Brain microvascular endothelial cell (primary cell): ENCODE measurements at places on chromosomes 11 and 22.
A peak's percentile ranks its signal among the peaks of the same experiment; 100 is the strongest.

- no peak for DNase-seq
Observed at GRCh38 chr11:1100417-1101245, 26.0 kb downstream of the MUC2 start.

DNA sequence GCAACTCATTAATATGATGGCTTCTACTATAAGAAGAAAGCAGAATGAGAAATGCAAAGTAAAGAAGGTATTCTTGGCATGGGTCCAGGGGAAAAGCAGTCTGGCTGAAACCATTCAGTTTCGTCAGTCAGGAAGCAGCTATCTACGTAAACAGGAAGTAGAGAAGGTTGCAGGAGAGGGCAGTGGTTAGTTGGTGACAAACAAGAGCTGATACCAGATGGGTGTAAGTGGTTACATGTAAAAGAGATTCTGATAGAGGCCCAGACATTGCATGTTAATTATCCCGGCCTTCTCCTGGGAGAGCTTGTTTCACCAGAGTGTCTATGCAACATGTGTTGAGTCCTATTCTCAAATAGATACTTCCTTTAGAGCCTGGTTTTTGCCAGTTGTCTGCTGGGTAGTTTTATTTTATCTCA, 58.4 kb upstream of the PSMA1 start:
- DNase-seq = peak; percentile 54

GRCh38 chr11:130381317-130381716, 47.1 kb downstream of the ADAMTS8 start:
- DNase-seq = no peak

- DNase-seq = no peak
Observed at GRCh38 chr11:111836721-111837120, 34.7 kb downstream of the ALG9 start.

DNA sequence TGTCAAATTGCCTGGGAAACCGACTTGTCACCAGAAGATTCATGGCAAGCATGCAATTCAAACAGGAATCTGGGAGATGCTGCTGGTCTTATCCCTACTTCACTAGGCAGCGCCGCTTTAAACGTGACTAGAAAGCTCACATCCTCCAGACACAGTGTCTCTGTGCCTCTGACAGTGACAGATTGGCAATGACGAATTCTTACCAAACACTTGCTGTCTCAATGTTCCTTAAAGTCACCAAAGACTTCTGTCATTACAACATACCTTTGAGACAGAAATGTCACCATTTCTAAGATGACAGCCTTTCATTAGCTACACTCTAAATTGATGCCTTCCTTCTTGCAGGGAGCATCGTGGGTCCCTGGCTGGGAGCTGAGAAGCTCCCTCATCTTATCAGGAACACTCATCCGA, 197.8 kb downstream of the CWF19L2 start:
- no peak for DNase-seq

GRCh38 chr11:44452827-44453572, 112.5 kb upstream of the CD82 start:
- no peak for DNase-seq

- no peak for DNase-seq
Observed at GRCh38 chr11:2229713-2230297, 40.6 kb downstream of the ASCL2 start.

- DNase-seq = no peak
Observed at GRCh38 chr11:269146-269890, 8.9 kb upstream of the NLRP6 start.

DNA sequence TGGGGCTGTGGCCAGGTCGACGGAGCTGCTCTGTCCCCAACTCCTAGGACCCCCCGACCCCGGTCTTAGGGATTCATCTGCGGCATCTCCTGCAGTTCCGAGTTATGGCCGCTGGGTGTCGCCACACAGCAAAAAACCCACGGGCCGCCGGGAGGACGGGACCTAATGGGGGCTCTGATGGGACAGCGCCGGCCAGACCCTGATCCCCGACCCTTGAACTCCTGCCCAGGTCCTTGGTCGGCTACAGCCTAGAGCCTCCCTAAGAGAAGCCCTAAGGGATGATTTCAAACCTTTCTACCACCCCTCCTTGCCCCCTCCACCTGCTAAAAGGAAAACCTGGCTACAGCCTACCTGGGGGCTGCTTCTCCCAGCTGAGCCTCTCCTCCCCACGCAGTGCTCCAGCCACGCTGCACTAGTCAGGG, 30.8 kb upstream of the LRRC10B start:
- DNase-seq = no peak

DNA sequence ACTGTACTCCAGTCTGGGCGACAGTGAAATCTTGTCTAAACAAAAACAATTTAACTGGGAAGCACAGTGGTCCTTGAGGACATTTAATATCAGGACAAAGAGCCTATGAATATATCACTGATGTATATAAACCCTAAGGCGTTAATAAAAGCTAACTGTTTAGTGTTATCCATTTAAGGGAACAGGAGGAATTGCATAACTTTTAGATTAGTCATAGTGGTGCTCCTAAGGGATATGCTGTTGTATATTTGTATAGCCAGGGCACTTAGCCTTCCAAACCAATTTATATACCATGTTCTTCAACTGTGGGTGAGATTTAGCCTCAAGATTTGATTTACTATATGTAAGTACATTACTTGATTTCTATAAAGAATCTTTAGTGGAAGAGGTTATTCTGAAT, 3.0 kb upstream of the CHEK1 start:
- DNase-seq = no peak

GRCh38 chr22:22878801-22879674, 8.6 kb upstream of the IGLL5 start:
- no peak for DNase-seq

- DNase-seq = no peak
Observed at GRCh38 chr11:14722496-14722895, 78.9 kb downstream of the PDE3B start.

DNA sequence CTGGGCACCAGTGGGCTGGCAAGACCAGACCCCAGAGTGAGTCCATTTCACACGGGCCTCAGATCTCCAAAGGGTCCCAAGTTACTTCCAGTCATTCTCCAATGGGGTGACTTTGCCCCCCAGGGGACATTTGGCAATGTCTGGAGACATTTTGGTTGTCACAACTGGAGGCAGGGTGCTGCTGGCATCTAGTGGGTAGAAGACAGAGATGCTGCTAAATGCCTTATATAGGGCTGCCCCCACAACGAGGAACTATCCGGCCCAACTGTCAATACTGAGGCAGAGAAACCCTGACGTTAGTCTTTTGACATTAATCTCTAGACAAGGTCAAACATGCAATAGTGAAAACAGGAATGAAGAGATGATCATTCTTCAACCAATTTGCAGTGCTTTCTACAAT, 6.4 kb downstream of the RTN4RL2 start:
- DNase-seq = no peak

DNA sequence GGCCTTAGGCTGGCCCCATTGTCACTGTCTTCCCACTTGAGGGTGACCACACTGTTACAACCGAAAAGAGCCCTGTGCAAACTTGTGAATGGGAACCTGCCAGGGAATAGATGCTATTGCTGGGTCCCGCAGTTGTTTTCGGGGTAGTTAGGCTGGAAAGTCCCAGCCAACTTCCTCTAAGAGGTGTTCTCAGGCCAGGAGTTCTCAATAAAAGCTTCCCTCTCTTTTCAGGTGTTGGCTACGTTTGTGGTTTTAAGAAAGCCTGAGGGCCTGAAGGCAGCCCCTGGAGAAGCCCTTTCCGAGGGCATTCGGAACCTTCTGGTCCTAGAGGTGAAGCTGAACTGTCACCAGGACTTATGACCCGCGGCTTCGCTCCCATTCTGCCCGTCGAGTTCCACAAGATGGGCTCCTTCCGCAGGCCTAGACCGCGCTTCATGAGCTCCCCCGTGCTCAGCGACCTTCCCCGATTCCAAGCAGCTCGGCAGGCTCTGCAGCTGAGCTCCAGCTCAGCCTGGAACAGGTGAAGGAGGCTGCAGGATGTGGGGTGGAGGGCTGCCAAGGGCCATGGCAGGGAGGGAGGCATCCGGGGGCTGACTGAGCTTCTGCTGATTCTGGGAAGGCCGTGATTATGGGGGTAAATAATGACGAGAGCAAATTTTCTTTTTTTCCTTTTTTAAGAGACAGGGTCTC, 104.8 kb downstream of the PRR5L start:
- DNase-seq = no peak

DNA sequence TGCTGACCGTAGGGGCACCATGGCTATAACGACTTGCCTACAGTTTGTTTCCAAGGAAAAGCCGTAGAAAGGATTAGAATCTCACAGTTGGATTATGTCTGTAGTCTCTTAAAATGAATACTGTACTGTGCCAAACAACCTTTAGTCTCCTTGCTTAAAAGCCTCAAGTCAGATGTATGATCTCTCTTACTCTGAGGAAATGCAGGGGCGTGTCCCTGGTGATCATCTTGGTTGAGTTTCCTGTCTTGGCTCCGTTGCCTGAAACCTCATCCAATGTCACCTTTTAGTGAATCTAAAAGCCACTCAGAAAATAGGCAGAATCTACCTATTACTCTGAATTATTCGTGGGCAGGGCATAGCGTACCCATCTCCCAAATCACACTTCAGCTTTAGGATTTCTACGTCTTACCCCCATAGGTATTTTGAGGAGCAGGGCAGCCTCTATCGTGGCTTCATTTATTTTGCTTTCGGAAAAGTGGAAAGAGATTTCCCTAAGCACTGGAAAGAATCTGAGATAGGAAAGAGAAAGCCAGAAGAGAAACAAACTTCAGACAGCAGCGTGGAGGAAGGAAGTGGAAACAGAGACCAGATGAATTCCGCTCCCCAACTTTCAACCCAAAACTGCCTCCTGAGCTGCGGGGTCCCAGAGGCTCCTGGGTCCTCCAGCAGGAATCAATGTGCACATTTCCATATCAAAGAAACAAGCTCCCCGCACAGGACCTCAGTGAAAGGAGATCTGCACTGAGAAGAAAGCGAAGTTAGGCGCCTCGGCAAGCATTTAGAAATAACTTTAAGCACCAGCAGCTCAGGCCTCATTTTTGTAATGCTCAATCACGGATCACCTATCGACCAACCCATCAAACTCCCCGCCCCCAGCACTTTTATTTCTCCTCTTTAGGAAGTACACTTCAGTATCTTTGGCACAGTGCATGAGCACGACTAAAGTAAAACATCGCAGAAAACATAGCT, 245.8 kb downstream of the ETS1 start:
- DNase-seq = no peak

DNA sequence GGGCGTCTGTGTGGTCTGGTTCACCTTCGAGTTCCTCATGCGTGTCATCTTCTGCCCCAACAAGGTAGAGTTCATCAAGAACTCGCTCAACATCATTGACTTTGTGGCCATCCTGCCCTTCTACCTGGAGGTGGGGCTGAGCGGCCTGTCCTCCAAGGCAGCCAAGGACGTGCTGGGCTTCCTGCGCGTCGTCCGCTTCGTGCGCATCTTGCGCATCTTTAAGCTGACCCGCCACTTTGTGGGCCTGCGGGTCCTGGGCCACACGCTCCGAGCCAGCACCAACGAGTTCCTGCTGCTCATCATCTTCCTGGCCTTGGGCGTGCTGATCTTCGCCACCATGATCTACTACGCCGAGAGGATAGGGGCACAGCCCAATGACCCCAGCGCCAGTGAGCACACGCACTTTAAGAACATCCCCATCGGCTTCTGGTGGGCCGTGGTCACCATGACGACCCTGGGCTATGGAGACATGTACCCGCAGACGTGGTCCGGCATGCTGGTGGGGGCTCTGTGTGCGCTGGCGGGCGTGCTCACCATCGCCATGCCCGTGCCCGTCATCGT, 37.3 kb downstream of the KCNC1 start:
- no peak for DNase-seq

DNA sequence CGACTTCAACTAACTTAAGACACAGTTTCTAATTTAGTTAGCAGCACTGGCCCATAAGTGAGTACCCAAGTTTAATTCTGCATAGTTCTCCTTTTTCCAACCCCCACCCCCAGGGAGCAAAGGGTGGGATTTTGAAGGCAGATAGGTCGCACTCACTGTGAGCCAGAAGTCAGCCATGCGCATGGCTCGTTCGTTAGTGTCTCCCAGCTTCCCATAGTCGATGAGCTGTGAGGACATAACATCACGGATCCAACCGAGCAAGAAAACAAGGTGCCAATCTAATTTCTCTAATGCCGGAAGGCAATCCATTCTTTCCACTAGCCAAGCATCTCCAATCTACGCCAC, 577 bp downstream of the MRPL17 start:
- DNase-seq = no peak

DNA sequence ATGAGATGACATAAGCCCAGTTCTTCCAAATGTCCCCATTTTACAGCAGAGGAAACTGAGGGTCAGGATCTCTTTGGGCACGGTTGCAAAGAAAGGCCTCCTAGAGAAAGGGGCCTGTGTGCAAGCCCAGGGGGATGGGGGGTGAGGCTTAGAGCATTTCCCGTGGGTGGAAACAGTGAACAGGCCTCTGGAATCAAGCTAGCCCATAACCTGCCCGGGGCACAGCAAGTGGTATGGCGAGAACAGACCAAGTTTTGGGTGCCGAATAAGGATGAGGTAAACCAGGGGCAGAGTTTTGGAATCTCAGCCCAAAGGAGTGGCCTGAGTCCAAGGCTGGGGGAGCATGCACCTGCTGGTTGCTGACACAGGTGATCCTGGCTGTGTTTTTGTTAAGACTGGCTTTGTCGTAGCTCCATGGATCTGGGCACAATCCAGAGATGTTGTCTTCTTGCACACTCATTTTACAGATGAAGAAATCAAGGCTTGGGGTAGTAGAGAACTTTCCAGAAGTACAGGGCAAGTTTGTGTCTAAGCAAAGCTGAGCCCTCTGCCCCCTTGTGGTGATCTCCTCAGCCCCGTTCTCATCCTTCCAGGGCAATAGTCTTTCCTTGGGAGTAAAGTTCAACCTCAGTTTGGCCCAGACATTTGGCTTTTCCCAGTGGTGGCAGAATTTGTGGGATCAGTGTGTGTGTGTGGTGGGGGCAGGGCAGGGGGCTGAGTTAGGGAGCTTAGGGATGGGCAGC, 53.5 kb upstream of the MYEOV start:
- DNase-seq = no peak

DNA sequence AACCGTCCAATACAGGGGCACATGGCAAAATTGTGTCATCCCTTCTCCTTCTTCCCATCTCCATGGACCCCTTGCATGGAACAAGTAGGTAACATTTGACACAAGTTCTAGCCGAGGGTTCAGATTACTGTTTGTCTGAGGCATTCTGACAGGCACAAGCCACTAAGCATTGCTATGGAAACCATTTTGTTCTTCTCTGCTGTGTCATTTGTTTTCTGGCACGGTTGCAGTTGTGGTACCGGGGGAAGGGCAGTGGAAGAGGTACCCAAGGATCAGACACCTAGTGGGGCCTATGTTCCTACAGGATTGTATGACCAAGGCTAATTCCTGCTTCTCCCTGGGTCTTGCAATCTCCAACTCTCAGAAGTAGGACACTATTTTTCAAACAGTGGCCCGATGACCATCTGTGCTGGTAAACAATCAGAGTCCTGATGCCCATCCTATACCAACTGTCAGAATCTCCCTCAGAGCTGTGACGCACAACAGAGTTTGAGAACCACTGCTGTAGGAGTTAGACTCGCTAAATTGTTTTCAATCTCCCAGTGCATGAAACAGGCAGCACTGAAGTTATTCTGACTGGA, 69.3 kb downstream of the KCNC1 start:
- no peak for DNase-seq

- DNase-seq = no peak
Observed at GRCh38 chr11:44926036-44926435, 24.6 kb downstream of the TP53I11 start.

GRCh38 chr11:27401280-27401832, 38.3 kb upstream of the CCDC34 start:
- DNase-seq = no peak
